Right cardiac atrium (tissue), 5 donors: ENCODE measurements at places on chromosomes 12 and 14. TPM values are rescaled to one million over a fixed set of nuclear protein-coding genes. Genes with fewer than 3 reads are reported as not detected.

The SRRM4 gene
- polyA plus RNA-seq = 0.38 TPM

The PPP1R36 gene
- 0.72 TPM for polyA plus RNA-seq

The FGF6 gene
- not detected for polyA plus RNA-seq

The SIX6 gene
- polyA plus RNA-seq = not detected

The KRT75 gene
- polyA plus RNA-seq = 0.07 TPM

The TMEM229B gene
- 3.6 TPM for polyA plus RNA-seq

The OAS1 gene
- polyA plus RNA-seq = 6.6 TPM

The KRT85 gene
- not detected for polyA plus RNA-seq

The DPF3 gene
- polyA plus RNA-seq = 16.5 TPM

- DNase-seq = no peak
These were observed 12.0 kb downstream of the KRT5 start for GRCh38 chr12:52508211-52508610.

DNA sequence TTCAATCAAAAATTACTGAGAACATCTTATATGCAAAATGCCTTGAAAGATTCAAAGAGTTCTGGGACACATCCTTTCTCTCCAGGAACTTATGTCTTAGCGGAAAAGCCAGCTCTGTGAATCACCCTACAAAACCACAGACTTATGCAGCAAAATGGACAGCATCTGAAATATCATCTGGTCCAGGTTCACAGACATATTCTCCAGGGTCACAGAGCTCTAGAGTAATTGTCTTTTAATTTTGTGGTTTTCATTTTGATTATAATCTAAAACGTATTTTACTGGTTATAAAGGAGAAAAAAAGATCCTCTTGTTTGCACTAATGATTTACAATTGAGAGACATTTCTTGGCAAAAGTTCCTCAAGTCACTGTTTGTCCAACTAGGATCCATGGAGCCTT, 246.2 kb downstream of the MSRB3 start:
- no peak for DNase-seq

- DNase-seq = no peak
These were observed 44.5 kb upstream of the ZDHHC17 start for GRCh38 chr12:76719171-76720041.

- DNase-seq = no peak
These were observed 103.5 kb downstream of the FGD4 start for GRCh38 chr12:32502693-32503502.

DNA sequence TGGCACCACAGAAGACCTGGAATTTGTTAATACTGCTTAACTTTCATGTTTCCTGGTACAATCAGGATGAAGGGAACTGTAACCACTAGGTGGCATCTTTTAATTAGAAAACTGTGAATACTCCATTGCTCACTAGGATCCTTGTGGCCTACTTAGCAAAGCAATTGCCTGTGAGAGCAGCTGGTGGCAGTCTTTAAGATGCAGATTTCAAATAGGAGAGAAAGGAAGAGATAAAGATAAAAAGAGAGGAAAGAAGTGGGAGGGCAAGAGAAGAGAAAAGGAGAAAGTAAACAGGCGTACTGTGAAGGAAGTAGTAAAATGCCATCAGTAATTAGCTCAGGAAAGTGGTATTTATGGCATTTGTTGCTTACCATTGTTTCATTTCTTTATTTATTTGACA, 114.5 kb downstream of the RAD51B start:
- no peak for DNase-seq

DNA sequence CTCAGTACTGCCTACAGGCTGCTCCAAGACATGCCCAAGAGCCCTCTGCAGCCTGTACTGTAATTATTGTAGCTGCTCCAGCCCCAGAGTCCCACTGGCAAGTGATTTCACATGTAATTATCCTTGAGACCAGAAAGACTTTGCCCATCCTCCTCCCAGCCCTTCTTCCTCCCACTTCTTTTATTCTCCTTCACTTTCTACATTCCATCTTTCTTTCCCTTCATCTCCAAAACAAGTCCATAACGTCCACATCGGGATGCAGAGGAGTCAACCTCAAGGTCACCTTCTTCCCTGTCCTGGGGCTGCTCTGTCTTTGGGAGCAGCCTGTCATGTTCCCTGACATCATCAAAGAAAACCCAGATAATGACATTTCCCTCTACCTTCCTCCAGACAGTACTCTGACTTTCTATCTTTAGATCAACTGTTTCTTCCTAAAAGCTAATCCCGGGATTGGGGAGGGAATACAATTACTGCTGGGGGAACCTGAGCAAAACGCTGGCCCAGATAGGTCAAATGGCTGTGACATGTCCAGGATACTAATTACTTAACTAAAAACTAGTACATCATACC, 39.1 kb downstream of the SLC8A3 start:
- DNase-seq = no peak

DNA sequence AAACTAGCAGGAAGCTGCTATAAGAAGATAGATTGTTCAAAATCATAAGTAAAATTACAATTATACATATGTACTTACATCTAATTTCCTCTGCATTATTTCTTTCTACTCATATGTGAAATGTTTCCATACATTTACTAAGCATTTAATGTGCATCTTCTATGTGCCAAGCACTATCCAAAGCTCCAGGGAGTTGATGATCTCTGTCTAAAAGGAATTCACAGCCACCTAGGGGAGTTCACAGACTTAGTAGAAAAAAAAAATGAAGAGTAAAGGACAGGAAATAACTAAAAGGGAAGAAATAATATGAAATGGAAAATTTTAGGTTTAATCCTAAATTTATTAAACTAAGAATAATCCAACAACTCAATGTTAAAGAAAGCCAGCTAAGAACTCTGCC, 91.7 kb downstream of the EFCAB11 start:
- DNase-seq = no peak

GRCh38 chr12:92403210-92404175, 257.8 kb upstream of the BTG1 start:
- no peak for DNase-seq

- DNase-seq = no peak
These were observed 307.5 kb downstream of the ETNK1 start for GRCh38 chr12:22932431-22932830.

- DNase-seq = no peak
These were observed 28.8 kb upstream of the MAP3K9 start for GRCh38 chr14:70838076-70838475.

DNA sequence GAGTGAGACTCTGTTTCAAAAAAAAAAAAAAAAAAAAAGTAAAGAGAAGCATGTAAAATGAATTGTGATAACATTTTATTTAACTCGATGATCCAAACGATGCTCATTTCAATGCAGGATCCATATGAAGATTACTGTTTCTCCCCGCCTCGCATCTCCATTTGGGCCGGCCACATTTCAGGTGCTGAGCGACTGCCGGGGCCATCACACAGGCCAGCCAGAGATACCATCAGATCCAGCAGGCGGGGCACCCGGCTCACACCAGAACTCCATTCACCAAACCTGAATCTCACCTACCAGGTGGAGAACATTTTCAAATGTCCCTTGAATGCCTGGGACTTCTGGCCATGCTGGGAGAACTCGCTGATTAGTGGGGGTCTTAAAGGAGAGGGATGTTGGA, 18.0 kb upstream of the FZD10 start:
- no peak for DNase-seq

- DNase-seq = no peak
These were observed 757.4 kb downstream of the VRK1 start for GRCh38 chr14:97554597-97554996.

GRCh38 chr12:76820888-76821482, 57.1 kb downstream of the ZDHHC17 start:
- peak; percentile 38 for DNase-seq

DNA sequence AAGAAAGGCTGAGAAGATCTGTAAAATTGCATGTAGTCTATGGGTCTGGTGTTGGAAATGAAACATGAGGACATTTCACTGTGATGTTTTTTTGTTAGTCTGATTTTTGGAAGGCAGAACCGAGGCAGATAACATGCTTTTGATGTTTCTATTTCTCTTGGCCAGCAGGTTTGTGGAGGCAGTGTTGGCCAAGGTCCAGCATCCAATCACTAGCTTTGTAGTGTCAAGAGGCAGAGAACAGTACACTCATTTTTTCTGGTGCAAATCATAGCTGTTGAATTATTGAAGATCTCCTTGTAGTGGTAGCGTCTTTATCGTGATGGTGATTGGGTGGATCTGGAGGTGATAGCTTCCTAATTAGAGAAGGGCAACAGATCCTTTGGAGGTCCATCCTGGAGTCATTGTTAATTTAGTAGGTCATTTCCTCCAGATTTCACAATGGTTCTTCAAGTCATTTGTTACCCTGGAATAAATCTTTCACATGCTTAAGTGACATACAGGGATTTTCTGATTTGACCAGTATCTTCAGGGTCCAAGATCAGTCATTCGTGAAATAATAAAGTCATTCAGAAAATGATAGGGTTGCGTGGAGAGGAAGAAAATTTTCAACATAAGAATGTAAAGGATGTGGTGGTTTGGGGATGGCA, 252.4 kb upstream of the CPNE8 start:
- DNase-seq = no peak

DNA sequence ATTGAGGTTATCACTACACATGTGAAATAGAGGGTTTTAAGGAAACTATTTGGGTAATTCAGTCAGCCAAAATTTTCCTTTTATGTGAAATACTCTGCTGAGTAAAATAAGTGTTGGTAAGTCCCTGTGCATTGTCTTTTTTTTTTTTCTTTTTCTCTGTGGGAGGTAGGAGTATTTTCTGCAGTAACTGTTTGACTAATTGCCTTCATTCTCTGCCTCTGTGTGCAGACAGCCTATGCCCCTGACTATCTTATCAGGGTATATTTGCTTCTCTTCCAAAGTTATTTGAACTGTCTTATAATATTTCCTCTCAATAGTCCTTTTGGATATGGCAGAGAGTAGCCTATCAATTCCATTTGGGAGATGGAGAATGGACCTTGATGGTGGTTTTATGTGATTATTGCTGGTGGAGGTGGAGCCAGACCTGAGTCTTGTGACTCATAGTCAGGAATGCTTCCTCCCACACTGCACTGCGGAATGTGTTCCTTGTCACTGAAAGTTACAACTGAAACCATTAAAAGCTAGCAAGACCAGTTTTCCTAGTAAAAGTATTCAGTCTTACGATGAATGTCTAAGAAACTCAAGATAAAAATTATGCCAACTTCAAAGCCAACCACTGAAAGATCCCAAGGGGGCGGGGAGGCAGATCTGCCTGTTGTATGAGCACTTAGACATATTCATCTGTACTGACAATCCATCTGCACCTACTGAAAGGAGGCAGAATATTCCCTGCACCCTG, 40.9 kb upstream of the STXBP6 start:
- no peak for DNase-seq

- DNase-seq = no peak
These were observed 7.7 kb upstream of the ATXN2 start for GRCh38 chr12:111606767-111607230.

DNA sequence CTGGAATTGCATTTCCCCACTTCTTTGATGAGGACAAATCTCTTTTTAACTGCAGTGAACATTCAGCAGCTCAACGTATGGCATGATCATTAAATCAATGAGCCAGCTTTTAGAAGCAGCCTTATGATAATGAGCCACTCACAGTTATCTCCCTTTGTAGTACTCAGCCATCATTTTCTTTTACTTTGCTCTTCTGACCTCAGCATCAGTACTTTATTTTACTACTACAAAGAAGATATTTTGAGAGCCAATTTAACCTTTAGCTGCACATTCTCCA, 250.0 kb upstream of the CLEC14A start:
- no peak for DNase-seq

DNA sequence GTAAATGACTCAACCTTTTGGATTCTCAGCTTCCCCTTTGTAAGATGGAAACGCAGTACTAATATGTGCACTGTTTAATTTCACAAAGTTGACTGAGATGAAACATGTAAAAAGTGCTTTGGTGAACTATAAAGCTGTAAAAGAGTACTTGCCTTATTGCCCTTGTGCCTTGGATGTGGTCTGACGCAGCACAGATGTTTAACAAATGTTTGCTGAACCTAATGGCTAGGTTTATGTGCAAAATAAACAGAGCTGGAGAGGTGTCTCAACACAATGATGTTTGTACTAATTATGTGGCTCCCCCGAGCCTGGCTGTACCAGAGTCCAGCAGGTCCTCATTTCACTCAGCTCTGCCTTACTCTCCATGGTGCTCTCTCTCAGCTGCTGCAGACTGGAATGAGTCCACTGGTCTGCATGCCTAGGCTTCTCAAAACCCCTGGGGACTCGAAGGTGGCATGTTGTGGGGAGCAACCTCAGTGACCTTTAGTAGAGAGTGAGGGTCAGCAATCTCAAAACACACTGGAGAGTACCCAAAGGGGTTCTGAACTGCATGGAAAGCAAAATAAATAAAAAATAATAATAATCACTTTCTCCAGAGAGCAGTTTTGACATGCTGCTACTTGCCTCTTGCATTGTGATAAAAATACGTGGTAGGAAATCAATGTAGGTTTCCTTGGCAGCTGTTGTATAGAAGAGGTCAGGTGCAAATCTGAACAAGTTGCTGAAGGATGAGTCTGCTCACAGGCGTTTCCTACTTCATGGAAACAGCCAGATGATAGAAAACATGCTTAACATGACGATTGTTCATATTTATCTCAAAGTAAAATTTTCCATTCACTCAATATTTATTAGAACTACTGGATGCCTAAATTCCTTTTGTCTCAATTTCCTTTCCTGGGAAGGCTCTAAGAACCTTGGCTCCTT, 8.5 kb upstream of the AMIGO2 start:
- DNase-seq = no peak

GRCh38 chr14:51262868-51263267, 22.8 kb downstream of the TMX1 start:
- no peak for DNase-seq

- no peak for DNase-seq
These were observed 56.1 kb upstream of the MAP1LC3B2 start for GRCh38 chr12:116502989-116503496.

DNA sequence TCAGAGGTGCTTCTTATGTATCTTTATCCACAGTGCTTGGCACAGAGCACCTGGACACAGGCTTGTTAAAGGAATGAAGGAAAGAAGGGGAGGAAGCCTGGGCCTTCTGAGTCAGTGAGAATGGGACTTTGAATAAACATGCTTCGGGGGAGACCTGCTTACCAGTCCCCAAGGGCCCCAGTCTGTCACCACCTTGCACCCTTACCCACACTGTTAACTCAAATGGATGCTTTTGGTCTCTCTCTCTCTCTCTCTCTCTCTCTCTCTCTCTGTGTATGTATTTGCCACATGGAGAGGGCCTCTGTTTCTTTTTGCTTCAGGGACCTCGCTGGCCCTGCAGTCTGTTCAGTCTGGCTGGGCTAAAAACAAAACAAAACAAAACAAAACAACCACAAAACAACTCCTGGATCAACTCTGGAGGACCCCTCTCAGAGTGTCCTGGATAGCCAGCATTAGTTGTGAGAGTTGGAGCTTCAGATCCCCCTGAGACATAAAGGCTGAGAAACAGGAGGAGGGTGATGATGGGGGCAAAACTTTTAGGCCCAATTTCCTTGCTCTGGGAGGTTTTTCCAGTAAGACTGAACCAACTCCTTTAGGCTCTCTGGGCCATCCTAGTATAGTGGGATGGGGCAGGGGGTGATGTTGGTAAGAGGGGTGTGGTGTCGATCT, 1.9 kb downstream of the KIF5A start:
- DNase-seq = no peak
